ENCODE measurements at places on chromosomes 1 and 21.

DNA sequence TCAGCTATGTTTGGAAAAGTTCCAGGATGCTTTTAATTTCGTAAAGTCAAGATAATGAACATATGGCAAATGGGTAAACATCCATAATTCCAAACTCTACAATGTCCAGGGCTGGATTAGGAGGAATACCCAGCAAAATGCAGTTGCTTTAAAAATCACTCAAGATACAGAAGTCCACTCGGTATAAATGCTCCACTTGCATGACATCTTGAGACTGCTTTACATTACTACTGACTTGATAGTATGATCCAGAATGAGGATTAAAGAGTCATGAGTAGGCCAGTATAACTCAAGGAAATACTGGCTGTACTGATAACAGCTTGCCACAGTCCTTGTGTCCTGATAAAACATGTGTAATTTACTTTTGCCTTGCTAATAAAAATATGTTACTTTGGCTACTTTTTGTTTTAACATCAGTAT is 58.3 kb upstream of the ANGPTL3 start:
- peak; percentile 72 for DNase-seq

GRCh38 chr1:248152056-248152827 is 7.3 kb downstream of the OR2M5 start:
- no peak for DNase-seq

- DNase-seq, result no peak
Observed at GRCh38 chr1:50521703-50522102, 98.5 kb upstream of the DMRTA2 start.

DNA sequence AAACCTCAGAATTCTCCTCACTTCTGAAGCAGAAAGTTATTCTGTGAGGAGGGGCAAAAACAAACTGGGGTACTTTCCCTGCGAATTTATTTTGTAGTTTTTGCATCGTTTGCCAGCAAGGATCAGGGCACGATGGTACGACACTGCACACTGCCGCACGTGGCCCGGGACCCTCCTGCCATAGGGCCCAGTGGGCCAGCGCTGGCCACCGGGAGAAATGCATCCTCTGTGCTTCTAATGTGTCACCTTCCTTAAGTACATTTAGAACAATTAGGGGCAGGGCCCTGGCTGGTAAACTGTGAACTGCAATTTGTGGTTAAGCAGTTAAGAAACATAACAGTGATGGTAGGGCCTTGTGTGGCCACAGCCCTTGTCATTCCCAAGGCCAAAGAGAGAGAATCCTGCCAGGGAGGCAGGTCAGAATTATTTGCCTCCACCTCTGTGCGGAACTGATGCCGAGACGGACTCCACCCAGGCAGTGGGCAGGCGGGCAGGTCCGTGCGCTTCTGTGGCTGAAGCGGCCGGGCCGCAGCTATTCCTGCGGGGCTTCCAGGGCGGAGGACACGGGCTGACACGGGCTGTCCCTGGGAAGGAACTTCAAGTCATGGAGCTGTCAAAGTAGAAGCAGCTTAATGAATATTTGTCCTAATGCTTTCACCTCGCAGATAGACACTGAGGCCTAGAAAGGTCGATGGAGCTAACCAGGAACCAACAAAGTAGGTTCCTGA is 12.5 kb downstream of the GPR137B start:
- DNase-seq, result no peak

- no peak for DNase-seq
Observed at GRCh38 chr21:37907076-37907475, 9.2 kb downstream of the KCNJ6 start.

DNA sequence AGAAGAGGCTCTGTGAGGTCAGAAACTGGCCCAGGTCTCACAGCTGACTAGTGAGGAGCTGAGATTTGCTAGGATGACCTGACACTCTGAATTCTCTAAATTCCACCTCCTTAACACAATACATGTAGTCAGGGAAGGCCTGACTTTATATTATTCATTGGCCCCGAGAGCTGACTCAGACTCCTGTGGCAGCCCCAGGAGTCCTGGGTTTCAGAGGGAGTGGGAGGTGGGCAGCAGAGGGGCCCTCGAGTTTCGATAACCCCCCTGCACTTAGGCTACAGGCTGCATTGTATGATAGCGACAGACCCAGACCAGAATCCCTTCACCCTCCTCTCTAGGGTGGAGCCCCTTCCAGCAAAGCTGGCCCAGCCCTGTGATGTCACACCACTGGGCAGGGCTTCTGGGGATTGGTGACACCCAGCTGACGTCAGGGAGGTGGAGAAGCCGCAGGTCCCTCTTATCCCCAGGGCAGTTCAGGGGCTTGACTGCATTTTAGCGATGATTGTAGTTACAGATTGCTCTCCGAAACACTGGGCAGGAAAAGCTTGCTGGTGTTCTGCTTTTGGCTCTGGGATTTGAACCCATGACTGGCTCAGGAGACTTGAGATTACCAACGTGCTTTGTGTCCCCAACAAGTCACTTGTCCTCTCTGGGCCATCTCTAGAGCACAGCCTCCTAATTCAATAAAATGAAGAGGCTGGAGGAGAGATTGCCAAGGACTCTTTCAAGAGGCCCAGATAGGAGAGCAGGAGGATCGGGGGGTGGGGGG is 17.0 kb upstream of the GPR37L1 start:
- DNase-seq, result peak; percentile 86

DNA sequence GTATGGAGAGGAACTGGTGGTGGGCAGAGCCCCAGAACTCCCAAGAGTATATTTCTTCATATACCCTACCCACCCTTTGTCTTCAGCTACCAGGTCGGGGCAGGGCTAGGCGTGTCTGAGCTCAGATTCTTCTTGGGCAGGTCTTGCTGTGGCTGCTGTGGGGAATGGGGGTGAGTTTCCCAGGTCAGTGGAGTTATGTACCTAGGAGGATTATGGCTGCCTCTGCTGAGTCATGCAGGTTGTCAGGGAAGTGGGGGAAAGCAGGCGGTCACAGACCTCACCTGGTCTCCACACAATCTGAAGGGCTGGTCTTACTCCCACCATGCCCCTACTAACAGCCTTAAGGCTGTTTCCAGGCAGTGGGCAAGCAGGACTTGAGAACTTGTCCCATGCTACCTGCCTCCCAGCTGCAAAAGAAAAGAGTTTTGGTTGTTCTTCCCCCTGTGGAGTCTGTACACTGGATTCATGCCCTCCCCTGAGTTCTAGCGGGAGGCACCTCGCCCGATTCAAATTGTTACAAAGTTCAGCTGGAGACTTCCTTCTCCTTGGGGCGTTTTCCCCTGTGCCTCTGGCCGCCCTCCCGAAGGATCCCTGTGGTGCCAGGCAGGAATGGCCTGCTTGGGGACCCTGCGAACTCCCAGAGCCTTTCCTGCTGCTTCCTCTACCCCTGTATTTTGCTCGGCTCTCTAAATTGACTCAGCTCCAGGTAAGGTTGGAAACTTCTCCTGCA is 58.6 kb downstream of the NPHS2 start:
- no peak for DNase-seq

DNA sequence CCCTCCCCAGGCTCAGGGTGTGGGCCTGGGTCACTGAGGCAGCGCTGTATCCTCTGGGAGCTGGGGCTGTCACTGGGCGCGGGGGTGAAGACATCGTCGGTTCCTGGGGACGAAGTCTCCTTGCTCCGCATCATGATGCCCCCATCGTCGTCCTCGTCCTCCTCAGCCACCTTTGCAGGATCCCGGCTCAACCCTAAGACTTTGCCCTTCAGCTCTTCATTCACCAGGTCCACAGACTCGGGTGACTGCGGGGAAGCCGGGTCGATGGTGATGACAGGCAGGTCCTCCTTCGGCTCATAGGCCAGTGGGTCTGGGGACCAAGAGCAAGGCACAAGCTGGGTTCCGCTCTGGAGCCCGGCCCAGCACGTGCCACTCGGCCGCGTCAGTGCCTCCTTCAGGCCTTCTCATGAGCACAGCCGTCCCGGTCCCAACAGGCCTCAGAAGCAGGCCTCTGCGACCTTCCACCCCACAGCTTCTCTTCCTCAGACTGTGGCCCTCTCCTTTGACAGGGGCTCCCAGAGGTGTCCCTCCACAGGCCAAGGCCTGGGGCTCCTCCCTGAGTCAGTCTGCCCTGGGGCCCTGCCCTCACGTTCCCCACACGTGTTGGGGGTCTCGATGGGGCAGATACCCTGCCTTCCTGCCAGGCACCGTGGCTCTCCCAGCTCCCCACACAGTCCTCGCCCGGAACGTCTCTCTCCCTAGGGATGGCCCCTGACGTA is 54.4 kb downstream of the SLC9A1 start:
- DNase-seq, result no peak

DNA sequence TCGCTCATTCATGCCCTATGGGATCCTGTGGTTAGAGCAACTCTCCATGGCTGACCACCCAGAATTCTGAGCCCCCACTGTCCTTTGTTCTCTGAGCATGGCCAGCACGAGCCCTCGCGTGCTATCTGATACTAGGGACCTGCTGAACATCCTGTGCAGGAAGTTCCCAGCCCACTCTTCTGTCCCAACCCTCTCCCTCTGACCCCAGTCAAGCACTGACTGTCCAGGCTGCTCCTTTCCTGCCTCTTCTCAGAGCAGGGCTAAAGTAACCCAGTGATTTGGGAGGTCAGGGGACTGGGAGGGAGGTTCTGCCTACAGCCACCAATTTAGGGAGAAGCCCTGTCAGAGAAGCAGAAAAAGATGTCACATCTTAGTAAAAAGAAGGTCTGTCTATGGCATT is 21.2 kb downstream of the CYP4B1 start:
- no peak for DNase-seq

DNA sequence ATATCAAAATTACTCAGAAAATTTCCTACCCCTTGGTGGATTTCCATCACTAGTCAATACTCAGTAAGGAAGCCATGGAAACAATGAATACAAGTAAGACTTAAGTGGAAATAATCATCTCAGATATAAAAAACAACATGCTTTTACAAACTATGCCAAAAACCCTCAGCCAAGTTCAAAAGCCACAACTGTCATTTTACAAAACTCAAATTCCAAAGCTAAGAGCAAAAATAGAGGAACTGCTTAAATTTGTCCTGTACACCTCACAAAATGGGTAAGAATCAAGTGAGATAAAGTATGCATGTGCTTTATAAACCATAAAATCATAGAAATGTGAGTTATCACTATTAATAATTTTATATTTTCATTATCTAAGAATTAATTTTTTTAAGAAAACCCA is 9.6 kb downstream of the TMCO1 start:
- no peak for DNase-seq

- no peak for DNase-seq
Observed at GRCh38 chr1:25945761-25946160, 39.5 kb upstream of the STMN1 start.

- no peak for DNase-seq
Observed at GRCh38 chr1:1182491-1183220, 9.0 kb downstream of the TTLL10 start.

DNA sequence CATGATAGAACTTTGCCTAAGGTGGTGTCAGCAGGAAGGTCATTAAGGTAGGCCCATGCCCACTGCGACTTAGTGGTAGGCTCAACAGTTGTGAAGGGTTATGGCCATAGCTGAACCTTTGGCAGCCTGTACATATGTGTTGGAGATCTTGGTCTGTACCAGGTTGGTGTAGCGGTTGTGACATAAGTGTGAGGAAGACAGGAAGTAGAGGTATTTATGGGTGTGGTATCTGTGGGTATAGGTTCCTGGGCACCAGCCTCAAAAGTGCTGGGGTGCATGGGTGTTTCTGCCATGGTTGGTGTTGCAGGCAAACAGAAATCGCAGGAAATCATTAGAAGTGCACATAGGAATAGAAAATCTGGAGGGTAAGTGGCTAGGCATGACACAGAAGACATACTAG is 18.6 kb upstream of the LRIF1 start:
- DNase-seq, result no peak

- DNase-seq, result no peak
Observed at GRCh38 chr1:72111662-72112061, 170.7 kb downstream of the NEGR1 start.

GRCh38 chr1:8431019-8431418 is 113.1 kb downstream of the SLC45A1 start:
- DNase-seq, result no peak

GRCh38 chr1:180155182-180155682 is 563 bp downstream of the QSOX1 start:
- no peak for DNase-seq

- DNase-seq, result no peak
Observed at GRCh38 chr1:224700918-224701531, 84.9 kb downstream of the CNIH3 start.

- no peak for DNase-seq
Observed at GRCh38 chr1:29631836-29632805, 395.8 kb downstream of the PTPRU start.

- DNase-seq, result no peak
Observed at GRCh38 chr1:201847150-201847549, 18.2 kb downstream of the IPO9 start.

DNA sequence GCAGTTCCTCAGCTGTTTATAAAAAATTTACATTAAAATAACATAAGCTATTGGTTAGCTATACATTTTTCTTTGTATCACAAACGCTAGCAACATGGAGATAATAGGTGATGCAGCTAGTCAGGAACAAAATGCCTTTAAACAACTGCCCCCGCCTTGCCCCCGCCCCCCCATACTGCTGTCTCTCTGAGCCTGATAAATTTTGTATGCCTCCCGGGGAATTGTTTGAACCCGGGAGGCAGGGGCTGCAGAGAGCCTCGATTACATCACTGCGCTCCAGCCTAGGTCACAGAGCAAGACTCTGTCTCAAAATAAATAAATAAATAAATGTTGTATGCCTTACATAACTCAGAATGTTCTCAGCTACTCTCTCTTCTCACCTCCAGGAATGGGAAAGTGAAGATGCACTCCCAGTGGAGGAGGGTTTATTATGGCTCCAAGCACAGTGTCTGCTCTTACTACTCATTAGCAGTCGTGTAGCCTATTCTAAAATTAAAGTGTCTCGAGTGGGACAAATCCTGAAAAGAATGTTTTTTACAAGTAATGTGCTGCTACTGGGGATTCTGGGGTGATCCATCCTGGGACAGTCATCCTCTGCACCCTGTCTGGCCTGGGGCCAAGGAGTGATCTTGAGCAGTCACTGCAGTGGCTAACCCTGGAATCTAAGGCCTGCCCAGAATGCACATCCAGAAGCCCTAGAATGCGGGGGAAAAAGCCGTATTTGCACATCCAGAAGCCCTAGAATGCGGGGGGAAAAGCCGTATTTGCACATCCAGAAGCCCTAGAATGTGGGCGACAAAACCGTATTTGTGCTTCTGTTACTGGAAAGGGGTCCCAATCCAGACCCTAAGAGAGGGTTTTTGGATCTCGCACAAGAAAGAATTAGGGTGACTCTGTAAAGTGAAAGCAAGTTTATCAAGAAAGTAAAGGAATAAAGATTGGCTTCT is 39.4 kb upstream of the ZNF496 start:
- DNase-seq, result no peak
